AML-193 (cell line): ENCODE measurements at places on chromosomes 12 and 14.
A peak's percentile ranks its signal among the peaks of the same experiment; 100 is the strongest.

DNA sequence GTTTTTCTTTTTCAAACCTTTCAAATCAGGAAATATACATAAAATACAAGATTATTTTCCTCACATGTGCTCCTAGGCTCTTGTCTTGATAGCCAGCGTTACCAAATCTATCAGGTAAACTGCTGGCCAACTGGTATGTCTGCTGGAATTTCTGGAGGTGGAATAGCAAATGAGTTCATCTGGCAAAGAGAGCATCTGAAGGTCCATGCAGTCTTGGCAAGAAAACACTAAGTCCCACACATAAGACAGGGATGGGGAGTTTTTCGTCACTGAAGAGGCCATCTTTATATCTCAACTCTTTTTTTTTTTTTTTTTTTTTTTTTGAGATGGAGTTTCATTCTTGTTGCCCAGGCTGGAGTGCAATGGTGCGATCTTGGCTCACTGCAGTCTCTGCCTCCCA is 60.1 kb downstream of the DERA start:
- DNase-seq: no peak

DNA sequence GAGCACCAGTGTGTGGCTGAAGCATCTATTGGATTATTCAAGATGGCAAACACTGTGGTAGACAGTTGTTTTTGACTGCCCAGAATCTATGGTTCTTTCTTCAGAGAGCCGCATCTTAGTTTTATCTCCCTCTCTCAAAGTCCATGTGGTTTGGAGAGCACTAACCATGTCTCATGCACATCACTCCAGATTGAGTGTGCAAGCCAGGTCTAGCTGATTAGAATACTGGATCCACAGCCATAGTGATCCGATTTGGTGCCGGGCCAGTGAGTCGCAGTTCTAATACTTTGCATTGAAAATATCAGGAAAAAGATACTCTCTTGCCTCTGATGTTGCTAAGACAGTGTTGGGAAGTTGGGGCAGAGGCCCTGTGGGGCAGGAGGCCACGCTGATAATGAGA is 4.6 kb upstream of the SBNO1 start:
- DNase-seq: no peak

GRCh38 chr12:76084863-76085519 is 506 bp upstream of the NAP1L1 start:
- DNase-seq: peak; percentile 64

DNA sequence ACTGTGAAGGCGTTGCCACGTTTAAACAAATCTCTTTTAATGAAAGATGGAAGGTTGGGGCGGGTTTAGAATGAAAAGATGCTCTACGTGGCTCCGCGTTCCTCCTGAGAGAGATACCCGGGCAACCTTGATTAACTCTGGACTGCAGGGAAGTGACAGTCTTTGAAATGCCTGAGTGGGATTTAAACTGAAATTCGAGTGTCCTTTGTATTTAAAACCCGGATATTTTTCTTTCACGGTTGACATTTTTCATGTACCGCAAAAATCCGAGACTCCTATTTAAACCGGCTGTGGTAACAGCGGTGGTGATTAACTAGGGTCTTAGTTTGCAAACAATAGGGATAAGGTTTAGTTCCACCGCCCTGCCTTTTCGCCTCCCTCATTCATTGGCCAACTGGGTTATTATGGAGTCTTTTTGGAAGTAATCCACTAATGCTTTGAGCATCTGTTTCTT is 707 bp downstream of the G2E3 start:
- peak; percentile 16 for DNase-seq

GRCh38 chr14:79915406-79915805 is 295.9 kb downstream of the DIO2 start:
- DNase-seq: no peak
